ENCODE measurements at places on chromosomes 6 and 20.

- no peak for DNase-seq
Observed at GRCh38 chr20:60269573-60270162, 311.4 kb downstream of the CDH26 start.

DNA sequence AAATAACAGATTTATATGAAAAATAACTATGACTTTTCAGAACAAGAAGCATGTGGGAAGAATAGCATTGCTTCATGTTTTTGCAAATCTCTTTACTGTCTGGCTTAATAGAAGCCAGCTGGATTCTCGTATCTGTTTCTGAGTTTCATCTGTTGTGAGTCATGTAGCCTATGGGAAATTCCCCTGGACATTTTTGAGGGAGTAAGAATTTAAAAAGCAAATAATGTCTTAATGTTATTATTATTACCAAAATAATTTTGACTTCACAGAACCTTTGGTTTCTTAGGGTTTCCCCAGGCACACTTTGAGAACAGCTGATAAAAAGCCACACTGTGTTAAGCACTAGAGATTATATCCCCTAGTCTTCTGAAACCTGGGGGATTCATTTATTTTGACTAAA lies 75.8 kb downstream of the SYCP2L start:
- peak; percentile 90 for DNase-seq

DNA sequence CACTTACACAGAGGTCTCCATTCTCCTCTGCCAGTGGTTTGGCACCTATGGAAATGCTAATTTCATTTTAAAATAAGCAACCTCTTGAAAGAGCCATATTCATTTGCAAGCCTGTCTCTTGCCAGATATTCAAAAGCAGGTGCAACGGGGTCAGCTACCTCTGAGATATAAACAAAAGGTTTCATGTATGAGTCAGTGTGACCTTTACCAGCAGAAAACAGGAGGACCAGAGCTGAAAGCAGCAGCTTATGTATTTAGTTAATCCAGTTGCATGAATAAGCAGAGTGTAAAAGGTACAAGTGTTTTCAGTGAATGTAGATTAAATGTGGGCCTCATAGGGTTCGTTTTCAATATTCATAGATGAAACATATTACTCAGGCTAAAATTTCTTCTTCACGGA lies 56.0 kb downstream of the TENT5A start:
- no peak for DNase-seq

- no peak for DNase-seq
Observed at GRCh38 chr20:38987777-38988176, 25.6 kb downstream of the DHX35 start.

GRCh38 chr6:158797331-158798310 lies 21.5 kb downstream of the EZR start:
- peak; percentile 88 for DNase-seq

- DNase-seq: peak; percentile 44
Observed at GRCh38 chr6:72955666-72956065, 269.6 kb downstream of the KHDC1L start.

- no peak for DNase-seq
Observed at GRCh38 chr6:41688256-41688965, 47.0 kb downstream of the TFEB start.

GRCh38 chr6:105786890-105787655 lies 299.1 kb upstream of the PRDM1 start:
- no peak for DNase-seq

- DNase-seq: peak; percentile 69
Observed at GRCh38 chr6:55445648-55446204, 118.5 kb downstream of the GFRAL start.

GRCh38 chr6:111843347-111844147 lies 29.7 kb downstream of the FYN start:
- no peak for DNase-seq

DNA sequence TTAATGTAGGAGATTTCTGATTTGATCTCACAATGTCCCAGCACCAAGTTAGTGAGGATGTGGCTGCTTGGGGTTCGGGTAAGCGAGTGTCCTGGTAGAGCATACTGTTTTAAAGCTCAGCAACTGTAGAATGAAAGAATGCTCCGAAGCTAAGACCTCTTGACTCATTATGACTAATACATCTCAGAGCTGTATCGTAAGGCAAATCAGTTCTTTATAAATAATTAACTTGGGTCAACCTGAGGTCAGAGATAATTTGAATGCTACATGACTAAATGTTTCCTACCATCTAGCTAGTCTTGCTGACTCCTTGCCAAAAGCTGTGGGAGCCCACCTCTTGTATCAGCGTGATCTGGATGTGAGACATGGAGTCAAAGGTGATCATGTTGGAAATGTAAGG lies 128.8 kb upstream of the PDE7B start:
- DNase-seq: peak; percentile 67

GRCh38 chr20:17617212-17617867 lies 47.5 kb downstream of the DSTN start:
- DNase-seq: peak; percentile 45

DNA sequence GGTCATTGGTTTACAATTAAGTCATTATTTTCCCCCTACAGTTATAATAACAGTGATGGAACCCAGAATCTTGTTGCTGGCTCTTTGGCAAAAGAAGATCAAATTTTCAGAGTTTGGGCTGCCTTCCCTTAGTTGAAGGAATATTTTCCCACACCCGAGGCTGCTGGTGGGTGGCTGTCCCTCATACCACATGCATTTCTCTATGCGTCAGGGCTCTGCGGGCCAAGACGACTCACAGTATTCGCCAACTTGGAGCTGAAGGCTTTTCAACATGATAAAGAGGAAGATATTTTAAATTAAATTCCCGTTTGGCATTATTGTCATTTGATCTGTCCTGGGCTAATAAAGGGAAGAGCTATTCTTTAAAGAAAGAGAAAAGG lies 102.2 kb upstream of the SASH1 start:
- peak; percentile 77 for DNase-seq

DNA sequence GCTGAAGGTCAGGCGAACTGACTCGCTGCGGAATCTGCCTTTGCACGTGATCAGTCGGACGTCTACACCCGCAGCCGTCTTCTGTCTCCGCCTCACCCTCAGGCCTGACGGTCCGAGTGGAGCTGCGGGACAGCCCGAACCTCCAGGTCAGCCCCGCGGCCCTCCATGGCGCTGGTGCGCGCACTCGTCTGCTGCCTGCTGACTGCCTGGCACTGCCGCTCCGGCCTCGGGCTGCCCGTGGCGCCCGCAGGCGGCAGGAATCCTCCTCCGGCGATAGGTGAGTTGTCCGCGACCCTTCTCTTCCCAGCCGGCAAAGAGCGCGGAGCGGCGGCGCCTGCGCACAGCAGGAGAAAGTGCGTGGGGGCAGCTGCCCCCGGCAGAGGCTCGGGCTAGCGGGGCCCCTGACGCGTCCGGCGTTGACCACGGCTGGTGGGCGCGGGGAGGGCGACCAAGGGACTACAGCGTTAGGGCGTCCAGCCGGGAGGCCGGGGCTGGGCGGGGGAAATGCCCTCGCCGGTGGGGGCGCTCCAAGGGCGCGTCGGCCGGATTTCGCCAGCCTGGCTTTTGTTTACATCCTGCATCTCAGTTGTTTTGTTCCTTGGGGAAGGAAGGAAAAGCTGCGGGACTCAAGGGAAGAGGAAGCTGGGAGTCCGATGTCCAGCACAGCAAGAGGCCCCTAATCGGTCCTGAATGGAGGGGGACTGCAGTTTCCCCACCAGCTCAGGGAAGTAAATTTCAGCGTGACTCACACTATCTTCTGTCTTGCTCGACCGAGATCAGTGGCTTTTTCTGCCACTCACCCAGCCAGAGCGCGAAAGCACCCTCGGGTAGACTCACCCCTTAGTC lies at the start of gene SMPDL3A:
SMPDL3A (plus strand) TSS at position 77 of the 846 bp plus-strand sequence; CDS start at position 166, 89 bp downstream.
- DNase-seq: peak; percentile 87

DNA sequence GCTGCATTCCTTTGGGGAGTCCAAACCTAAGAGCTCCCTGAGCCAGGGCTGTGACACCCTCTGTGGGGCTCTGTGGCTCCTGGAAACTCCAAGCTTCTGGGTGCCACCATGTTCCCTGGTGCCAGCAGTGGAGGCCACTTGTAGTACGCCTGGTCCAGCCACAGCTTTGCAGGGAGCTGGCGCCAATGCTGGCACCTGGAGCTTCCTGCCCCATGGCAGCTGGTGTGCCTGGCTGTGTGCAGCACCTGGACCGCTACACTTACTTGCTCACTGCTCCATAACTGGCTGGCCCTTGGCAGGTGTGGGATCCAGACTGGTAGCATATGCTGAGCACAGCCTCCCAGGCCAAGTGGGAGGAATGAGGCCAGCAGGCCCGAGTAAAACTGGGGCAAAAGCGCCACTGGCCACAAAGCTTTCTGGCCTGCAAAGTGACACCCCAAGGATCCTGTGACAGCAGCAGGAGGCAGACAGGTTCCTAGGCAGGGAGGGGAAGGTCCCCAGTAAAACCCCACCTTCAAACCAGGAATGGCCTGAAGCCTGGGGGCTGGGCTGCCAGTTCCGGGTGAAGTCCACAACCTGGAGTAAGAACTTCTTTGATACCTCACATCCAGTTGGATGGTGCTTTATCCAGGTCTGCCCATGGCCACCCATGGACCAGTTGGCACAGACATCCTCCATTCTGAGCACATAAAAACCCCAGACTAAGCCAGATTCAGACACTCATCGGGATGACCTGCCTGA lies 461.0 kb downstream of the TBC1D32 start:
- no peak for DNase-seq

- DNase-seq: no peak
Observed at GRCh38 chr6:46254331-46254730, 83.6 kb upstream of the ENPP5 start.

- no peak for DNase-seq
Observed at GRCh38 chr20:56637576-56637975, 8.5 kb downstream of the TFAP2C start.

DNA sequence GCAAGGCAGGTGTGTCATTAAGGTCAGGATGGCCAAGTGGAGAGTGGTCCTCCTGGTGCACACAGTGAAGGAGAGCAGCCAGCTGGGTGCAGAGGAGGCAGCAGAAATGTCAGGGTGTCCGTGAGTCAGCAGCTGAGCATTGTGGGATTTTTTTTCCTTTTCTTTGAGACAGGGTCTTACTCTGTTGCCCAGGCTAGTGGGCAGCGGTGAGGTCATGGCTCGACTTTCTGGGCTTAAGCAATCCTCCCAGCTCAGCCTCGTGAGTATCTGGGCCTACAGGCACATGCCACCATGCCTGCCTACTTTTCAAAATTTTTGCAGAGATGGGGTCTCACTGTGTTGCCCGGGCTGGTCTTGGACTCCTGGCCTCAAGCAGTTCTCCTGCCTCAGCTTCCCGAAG lies 16.0 kb downstream of the ARID1B start:
- no peak for DNase-seq

DNA sequence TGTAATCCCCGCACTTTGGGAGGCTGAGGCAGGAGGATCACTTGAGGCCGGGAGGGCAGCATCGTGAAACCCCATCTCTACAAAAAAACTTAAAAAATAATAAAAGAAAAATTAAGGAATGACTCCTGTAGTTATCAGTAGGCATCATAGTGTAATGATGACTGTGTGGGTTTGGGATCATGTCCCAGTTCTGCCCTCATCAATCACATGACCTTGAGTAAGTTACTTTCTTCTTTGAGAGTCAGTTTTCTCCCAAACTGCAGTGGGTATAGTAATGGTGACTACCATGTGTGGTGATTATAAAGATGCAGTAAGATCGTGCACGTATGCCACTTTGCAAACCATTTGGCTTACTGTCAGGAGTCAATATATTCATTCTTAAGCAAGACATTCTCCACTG lies 89.2 kb downstream of the TXNDC5 start:
- DNase-seq: peak; percentile 40

GRCh38 chr6:130118236-130118635 lies 99.9 kb downstream of the L3MBTL3 start:
- DNase-seq: no peak

DNA sequence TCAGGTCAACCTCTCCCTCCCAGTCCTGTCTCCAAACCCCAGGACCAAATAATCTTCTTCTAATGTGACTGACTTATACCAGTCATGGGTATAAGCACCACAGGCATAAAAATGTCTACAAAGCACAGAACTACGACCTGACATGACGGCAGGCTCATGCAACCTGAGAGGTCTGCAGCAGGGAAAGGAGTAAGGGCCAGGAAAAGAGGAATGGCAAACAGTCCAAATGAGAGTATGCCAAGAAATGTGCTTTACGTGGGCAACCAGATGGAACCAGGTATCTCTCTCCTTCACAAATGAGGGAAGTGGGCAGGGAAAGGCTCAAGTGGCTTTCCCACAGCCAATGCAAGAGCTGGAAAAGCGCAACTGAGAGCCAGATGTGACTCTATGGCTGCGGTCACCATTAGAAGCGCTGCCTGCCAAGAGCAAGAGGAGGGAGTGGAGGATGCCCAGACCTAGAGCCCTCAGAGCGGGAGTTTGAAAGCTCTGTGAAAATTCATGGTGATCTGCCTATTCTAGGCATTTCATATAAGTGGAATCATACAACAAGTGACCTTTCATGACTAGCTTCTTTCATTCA lies 6.0 kb downstream of the APMAP start:
- no peak for DNase-seq

DNA sequence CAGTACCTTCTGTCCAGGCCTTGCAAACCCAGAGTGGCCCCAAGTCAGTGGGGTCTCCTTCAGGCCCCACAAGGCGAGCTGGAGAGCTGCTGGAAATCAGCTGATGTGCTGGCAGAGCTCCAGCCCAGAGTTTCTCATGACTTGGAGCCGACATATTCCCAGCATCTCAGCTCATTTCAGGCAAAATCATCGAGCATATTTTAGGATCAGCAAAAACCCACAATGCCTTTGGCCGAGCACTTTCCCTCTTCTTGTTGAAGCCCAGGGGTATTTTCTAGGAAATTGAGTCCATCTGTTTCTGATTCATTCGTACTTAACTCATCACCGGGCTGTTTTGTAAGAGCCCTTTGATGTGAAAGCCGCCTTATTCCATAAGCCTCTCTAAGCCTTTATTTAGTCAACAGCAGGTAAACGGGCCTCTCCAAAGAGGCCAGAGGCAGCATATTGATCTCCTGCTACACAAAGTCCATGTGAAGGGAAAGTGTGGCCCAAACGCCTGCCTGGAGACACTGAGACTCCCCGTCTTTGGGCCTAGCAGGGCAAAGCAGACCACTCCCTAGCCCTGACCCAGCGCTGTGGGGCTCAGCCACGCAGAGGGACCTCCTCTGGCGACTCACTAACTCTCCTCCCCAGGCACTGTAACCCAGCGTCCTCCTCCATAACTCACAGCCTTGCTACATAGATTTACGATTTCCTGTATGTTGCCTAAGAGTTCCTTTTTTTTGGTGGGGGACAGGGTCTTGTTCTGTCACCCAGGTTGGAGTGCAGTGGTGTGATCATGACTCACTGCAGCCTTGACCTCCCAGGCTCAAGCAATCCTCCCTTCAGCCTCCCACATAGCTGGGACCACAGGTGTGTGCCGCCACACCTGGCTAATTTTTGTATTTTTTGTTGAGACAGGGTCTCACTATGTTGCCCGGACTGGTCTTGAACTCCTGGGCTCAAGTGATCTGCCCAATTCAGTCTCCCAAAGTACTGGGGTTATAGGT lies 12.1 kb upstream of the C20orf203 start:
- DNase-seq: peak; percentile 68

- peak; percentile 22 for DNase-seq
Observed at GRCh38 chr6:36223706-36224105, 27.2 kb downstream of the BRPF3 start.

GRCh38 chr20:13677241-13677640 lies 38.5 kb upstream of the TASP1 start:
- no peak for DNase-seq
